ENCODE measurements at places on chromosomes 12 and 14. TPM values are rescaled to one million over a fixed set of nuclear protein-coding genes. Genes with fewer than 3 reads are reported as not detected.

Gene CHD8
- total RNA-seq, result 35.6 TPM

Gene GPR132
- total RNA-seq, result not detected

Gene TAS2R7
- total RNA-seq, result not detected

Gene CLEC2B
- 24.3 TPM for total RNA-seq

Gene TOMM20L
- total RNA-seq, result not detected

Gene FZD10
- 0.19 TPM for total RNA-seq

Gene GPR135
- 2.2 TPM for total RNA-seq

Gene EML1
- 19.1 TPM for total RNA-seq

Gene SIRT4
- total RNA-seq, result 0.50 TPM

Gene PMCH
- not detected for total RNA-seq

Gene CCDC196
- total RNA-seq, result not detected

Gene OR4K14
- not detected for total RNA-seq

Gene GLT8D2
- 79.5 TPM for total RNA-seq

Gene ANKS1B
- total RNA-seq, result 10.9 TPM

Gene SERPINA10
- not detected for total RNA-seq

Gene FAM186B
- 0.06 TPM for total RNA-seq

Gene TAS2R10
- total RNA-seq, result 1.9 TPM

Gene DPF3
- 0.29 TPM for total RNA-seq

Gene SERPINA9
- not detected for total RNA-seq

Gene SPTB
- total RNA-seq, result not detected

Gene ADCY6
- 33.3 TPM for total RNA-seq

Gene KCNC2
- not detected for total RNA-seq
